ENCODE measurements at places on chromosomes 1 and 21. TPM values are rescaled to one million over a fixed set of nuclear protein-coding genes. Genes with fewer than 3 reads are reported as not detected.

The CBR3 gene
- total RNA-seq: 2.1 TPM

The C1orf159 gene
- 26.2 TPM for total RNA-seq

- no peak for DNase-seq
These were observed 63.6 kb downstream of the GADD45A start for GRCh38 chr1:67748630-67749029.

DNA sequence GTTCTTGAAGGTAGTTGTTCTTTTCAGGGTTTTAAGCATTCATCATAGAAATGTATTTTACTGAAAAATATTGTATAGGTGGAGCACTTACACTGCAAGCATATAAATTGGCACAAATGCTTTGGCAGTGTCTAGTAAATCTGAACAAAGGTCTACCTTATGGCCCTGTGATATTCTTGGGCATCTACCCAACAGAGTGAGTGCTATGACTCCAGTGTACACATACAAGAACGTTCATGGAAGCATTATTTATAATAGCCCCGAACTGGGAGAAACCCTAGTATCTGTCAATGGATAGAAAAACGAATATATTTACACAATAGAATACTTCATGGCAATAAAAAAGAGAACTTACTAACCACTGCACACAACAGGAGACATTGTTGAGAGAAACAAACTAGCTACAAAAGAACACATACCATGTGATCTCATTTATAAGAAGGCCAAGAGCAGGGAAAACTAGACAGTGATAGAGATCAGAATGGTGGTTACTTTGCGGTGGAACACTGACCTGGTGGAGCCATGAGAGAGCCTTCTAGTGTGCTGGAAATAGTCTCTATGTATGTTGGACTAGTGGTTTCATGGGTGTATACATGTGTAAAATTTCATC lies 96.0 kb downstream of the MAB21L3 start:
- no peak for DNase-seq

DNA sequence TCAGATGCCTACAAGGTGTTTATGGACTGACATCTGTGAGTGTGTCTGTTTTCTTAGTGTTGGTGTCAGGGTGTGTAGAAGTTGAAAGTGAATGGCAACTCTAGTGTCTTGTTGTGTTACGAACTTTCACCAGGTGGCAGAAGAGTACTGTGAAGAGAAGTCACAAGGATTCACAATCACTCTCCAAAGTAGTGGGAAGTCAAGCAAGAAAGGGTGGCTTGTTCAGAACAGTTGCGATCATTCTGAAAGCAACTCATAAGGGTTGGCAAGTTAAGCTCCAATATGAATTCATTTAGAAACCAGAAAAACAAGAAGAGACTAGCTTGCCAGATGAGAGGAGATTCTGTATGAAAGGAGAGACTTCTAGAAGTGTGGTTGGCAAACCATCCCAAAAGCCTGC lies 86.1 kb downstream of the FASLG start:
- DNase-seq: no peak

DNA sequence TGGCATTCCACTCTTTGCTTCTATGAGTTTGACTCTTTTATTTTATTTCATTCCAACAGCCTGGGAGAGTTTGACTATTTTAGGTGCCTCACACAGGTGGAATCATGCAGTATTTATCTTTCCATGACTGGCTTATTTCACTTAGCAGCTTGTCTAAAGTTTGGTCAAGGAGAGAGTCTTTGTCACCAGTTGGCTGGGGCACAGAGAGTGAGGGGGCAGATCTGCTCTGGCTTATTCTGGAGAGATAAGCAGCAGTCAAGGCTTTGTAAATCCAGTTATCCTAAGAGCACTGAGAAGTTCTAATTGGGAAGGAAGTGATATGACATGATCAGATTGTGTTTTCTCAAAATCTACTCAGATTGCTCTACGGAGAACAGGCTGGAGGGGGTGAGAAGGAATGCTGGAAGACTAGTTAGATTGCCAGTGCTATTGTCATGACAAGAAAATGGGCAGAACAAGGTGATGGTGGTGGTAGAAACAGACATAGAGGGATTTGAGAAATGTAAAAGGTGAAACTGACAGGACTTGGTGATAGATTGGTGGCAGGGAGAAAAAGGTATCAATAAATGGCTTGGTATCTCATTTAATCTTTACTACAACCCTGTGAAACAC lies 12.1 kb upstream of the CTTNBP2NL start:
- DNase-seq: no peak

DNA sequence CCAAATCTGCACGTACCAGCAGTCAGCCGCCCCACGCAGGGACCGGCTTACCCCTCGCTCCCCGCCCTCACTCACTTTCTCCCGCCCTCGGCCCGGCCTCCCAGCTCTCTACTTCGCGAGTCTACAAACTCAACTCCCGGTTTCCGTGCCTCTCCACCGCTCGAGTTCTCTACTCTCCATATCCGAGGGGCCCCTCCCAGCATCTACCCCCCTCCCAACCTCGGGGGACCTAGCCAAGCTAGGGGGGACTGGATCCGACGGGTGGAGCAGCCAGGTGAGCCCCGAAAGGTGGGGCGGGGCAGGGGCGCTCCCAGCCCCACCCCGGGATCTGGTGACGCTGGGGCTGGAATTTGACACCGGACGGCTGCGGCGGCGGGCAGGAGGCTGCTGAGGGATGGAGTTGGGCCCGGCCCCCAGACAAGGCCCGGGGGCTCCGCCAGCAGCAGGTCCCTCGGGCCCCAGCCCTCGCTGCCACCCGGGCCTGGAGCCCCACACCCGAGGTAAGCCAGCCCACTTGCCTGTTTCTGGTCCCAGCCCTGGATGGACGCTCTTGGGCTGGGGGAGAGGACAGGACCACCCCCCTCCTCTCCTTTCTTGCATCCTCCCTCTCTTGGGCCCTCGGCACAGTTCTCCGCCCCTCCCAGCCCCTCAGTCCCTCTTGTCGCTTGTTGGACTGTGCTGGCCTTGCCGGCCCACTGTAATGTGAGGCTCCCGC lies at the start of gene ARTN:
ARTN (plus strand) TSS at position 416 of the 715 bp plus-strand sequence. CDS start 1,856 bp downstream, outside the sequence.
- DNase-seq: no peak

Measured in neural crest cell (in vitro differentiated cells).